Activated T-cell treated with anti-CD3 and anti-CD28 coated beads, Interleukin-2, amount 50 U/mL, for 72 hours (primary cell): ENCODE measurements at places on chromosomes 13 and 19. TPM values are rescaled to one million over a fixed set of nuclear protein-coding genes. Genes with fewer than 3 reads are reported as not detected.
A peak's percentile ranks its signal among the peaks of the same experiment; 100 is the strongest.

DNA sequence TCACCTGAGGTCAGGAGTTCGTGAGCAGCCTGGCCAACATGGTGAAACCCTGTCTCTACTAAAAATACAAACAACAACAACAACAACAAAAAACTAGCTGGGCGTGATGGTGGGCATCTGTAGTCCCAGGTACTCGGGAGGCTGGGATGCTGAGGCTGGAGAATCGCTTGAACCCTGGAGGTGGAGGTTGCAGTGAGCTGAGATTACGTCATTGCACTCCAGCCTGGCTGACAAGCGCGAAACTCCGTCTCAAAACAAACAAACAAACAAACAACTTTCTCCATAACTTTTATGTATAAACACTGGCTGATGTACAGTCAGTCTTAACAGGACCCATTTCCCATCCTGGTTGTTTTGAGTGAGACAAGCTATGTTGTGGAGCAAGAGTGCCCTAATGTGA is 5.8 kb upstream of the CYP4F8 start:
- no peak for DNase-seq

DNA sequence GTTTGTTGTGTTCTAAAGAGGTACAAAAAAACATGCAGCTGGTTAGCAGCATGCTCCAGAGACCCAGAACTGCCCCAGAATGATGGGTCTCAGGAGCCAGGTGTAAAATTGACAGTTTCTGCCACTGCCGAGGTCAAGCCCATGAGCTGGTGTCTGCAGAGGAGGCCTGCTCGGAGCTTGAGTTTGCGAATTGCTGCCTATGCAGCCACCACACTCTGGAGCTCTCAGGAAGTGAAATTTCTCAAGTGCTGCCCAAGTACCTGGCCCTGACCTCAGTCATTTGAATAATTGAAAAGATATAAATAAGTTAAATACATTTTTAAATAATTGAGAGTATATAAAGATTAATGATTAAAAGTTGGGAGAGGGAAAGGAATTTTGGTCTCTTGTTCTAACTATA is 66.4 kb downstream of the ZAR1L start:
- DNase-seq: no peak

GRCh38 chr13:94261163-94261562 is 218.3 kb downstream of the DCT start:
- DNase-seq: no peak

- DNase-seq: no peak
These were observed 74.9 kb downstream of the LHFPL6 start for GRCh38 chr13:39527961-39528660.

DNA sequence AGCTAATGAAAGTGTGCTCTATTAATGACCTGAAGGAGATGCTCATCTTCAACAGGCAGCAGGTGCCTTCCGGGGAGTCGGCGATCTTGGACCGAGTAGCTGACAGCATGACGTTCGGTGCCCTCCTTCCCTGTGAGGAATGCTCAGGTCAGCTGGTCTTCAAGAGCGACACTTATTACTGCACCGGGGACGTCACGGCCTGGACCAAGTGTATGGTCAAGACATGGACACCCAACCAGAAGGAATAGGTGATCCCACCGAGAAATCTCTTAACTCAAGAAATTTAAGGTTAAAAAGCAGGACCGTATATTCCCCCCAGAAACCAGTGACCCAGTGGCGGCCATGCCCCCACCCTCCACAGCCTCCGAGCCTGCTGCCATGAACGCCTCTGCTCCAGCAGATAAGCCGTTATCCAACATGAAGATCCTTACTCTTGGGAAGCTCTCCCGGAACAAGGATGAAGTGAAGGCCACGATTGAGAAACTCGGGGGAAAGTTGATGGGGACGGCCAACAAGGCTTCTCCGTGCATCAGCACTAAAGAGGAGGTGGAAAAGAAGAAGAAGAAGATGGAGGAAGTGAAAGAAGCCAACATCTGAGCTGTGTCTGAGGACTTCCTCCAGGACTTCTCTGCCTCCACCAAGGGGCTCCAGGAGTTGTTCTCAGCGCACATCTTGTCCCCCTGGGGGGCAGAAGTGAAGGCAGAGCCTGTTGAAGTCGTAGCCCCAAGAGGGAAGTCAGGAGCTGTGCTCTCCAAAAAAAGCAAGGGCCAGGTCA is 22.8 kb upstream of the ANKRD10 start:
- DNase-seq: no peak

DNA sequence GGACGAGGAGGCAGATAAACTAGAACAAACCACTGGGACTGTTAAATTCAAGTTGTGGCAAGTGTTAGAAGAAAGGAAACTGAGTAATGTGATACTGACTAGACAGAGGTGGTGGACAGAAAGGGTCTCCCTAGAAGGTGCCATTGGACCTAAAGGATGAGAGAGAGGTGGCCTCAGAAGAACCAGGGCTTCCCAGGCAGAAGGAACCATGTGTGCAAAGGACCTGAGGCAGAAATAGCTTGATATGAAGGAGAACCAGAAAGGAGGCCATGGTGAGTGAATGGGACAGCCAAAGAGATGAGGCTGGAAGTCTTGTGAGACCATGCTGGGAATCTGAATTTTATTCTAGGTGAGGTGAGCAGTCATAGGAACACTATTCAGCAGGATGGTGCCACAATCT is 2.8 kb upstream of the SYDE1 start:
- DNase-seq: no peak

DNA sequence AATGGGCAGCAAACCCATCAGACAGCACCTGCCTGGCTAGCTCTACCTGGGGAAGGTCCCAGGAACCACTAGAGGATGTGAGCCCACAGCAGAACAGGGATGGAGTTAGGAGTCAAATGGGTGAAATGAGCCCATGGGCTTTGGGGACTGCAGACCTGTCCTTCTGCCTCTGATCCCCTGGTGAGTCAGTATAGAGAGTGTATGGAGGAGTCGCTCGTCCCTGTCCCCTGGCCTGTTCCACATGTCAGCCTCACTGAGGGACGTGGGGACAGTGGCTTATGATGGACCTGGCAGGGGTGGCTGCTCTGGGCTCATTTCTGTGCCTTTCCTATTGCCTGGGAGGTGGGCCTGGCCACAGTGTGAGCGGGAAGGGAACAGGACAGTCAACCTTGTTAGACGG is 4.0 kb downstream of the CEACAM1 start:
- DNase-seq: no peak

DNA sequence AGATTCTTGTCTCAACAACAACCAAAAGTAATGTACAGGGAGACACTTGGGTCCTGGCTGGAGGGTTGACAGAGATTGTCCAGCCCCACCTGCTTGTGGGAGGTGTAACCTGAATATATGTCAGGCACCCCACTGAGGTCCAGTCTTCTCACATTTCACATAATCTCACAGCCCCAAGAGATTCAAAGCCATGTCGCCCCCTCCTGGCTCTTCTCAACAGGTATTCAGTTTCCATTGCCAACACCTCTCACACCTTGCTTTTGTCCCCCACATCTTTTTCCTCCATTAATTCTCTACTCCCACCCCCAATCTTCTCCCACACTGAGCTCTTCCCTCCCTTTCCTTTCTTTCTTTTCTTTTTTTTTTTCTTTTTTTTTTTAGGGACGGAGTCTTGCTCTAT is 11.2 kb downstream of the UNC13A start:
- no peak for DNase-seq

GRCh38 chr13:73268306-73268705 is 209.5 kb downstream of the KLF5 start:
- DNase-seq: no peak

DNA sequence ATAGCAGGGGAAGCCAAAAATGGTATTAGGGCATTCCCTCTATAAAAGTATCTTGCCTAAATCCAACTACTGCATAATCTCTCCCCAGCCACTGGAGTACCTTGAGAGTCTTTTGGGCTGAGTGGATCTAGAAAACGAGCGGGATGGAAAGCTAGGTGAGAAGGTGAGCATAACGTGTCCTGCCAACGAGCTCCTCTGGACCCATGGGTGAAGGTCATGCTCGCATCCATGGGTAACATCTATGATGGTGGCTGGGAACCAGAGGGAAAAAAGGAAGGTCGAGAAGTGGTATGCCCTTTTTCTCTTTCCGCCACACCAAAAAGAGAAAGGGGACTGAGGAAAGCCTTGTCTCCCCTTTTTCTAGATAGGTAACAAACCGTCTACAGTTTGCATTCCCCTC is 63.0 kb downstream of the ZNF208 start:
- DNase-seq: peak; percentile 2

GRCh38 chr13:34462843-34463242 is 479.2 kb upstream of the NBEA start:
- no peak for DNase-seq

DNA sequence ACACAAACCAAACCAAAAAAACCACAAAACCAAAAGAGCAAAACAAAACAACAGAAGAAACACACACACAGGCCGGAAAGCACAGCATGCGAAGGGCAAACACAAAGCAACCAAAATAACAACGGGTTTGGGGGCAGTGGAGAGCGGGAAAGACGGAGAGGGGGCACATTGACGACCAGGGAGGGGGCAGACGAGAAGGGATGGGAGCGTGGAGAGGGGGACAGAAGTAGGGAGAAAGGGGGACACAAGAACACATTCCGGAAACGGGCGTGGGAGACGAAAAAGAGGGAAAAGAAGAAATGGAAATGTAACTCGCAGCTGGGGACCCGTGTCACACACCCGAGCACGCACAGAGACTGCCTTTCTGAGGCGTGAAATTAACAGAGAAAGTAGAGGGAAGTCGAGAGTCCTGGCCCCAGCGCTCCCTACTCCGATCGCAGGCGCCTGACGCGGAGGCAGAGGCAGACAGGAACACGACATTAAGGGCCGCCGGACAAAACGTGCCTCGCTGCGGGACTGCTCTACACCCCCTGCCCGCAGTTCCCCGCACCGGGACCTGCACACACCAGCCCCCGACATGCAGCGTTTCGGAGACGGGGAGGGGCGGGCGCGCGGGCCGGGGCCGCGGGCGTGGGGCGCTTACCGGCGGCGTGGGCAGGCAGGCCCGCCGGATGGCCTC is 652 bp downstream of the POU4F1 start:
- no peak for DNase-seq

DNA sequence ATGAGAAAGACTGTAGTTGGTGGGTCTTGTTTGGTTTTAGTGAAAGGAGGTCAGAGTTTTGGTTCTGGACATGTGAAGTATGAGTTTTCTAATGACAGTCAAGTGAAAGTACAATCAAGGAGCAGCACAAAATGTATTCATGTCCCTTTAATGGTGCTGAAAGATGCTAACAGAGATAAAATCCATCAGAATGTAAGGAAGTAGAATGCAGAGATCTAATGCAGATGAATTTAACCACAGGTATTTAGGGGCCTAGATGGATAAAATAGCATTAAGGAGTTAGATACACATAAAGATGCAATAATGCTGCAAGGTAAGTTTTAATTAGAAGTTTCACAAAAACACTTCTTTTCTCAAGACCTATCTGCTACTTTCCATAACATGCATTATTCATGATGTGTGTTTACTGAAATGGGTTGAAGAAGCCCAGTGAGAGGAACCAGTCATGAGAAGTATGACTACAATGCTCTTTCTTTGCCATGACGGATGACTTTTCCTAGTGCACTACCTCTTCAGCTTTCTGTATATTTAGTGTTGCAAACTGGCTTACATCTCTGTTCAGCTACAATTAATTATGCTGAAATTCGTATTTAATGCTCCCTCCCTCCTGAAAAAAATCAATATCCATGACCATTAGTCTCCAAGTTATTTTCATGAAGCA is 222.9 kb upstream of the HTR2A start:
- DNase-seq: no peak

GRCh38 chr19:39402346-39403300 is 4.0 kb upstream of the ZFP36 start:
- peak; percentile 89 for DNase-seq

DNA sequence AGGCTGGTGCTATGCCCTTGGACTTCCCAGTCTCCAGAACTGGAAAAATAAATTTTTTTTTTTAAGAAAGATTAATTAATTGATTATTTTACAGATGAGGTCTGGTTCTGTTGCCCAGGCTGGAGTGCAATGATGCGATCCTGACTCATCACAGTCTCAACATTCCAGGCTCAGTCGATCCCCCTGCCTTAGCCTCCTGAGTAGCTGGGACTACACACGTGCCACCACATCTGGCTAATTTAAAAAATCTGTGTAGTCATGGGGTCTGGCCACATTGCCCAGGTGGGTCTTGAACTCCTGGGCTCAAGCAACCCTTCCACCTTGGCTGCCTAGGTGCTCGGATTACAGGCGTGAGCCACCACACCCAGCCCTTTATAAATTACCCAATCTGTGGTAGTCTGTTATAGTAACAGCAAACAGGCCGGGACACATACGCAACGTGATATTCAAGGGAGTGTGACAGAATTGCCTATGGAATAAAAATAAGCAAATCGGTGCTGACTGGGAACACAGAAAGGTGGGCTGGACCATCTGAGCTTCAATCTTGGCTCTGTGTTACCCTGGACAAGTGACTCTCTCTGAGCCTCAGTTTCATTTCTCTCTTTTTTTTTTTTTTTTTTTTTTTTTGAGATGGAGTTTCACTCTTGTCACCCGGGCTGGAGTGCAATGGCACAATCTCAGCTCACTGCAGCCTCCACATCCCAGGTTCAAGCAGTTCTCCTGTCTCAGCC is 42.8 kb downstream of the PIN1 start:
- no peak for DNase-seq

DNA sequence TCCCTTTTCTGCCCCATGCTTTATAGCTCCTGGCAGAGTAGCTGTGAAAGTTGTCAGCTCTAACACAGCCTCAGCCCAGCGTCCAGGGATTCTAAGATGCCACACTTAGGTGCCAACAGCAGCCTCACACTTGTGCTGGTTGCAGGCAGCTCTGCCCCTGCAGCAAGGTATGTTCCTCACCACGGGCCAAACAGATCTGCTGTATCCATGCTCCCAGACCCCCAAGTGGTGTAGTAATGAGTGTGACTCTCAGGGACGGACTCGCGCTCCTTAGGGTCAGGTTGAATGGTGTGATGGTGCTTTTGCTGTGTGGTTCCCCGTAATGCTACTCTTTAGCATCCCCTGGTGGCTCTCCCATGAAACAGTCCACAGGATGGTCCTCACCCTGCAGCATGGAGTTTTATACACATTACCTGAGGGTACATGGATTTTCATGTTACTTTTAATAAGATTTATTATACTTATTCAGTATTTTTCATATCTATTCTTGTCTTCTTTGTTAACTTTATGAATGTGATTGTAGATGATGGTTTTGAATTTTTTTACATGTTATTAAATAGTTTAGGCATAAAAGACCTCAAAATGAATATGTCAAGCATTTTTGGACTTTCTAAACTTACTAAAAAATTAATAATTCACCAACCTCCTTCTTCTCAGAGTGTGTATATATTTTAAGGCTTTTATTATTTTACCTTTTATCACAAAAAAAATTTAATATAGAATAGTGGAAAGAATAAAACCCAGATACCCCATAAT is 232.5 kb downstream of the SLC7A1 start:
- DNase-seq: peak; percentile 29

SYNGR4 gene
- 0.34 TPM for total RNA-seq

BBC3 gene
- 59.2 TPM for total RNA-seq

ODAD3 gene
- total RNA-seq: 0.50 TPM

TRMT1 gene
- 41.0 TPM for total RNA-seq

VN1R2 gene
- not detected for total RNA-seq

KLHL1 gene
- not detected for total RNA-seq

KIR2DL3 gene
- total RNA-seq: not detected

ZNF525 gene
- 27.0 TPM for total RNA-seq

BRSK1 gene
- total RNA-seq: 19.6 TPM

ZNF382 gene
- 23.1 TPM for total RNA-seq

SIN3B gene
- total RNA-seq: 51.1 TPM

ERICH4 gene
- not detected for total RNA-seq
